Gastrocnemius medialis (tissue), 4 donors: ENCODE measurements at places on chromosomes 16 and 17. TPM values are rescaled to one million over a fixed set of nuclear protein-coding genes. Genes with fewer than 3 reads are reported as not detected.

DNA sequence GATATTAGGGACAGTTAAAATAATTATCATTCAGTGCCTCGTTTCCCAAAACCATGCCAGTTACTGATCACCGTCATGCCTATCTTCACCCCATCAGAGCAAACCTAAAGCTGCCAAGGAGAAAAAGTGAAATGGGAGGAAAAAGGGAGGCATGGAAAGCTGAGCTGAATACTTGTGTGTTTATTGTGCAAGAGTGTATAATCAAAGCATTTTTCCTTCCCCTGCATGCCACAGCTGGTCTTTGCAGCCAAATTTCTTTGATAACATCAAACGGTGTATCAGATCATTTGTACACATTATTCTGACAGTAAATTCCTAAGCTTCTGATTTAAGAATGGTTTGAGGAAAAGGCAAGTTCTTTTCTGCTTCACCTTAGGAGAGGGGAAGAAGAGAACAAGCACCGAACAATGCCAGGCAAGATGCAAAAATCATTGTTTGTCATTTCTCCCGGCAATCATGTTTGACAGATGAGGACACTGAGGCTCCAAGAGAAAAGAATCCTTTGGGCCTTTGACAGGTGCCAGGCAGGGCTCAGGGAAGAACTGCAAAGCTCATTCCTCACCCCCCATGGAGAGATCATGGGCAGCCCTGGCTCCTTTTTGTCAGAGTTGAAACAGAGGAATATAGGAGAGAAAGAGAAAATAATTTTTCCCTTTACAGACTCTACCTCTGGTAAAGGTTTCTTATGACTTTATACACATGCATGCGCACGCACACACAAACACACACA is 51.4 kb upstream of the ARHGAP44 start:
- no peak for DNase-seq
- no peak overlapping the region for H3K4me3 ChIP-seq
- H3K27ac ChIP-seq, result no peak overlapping the region
- no peaks in the 10 kb centered on the region for H3K27me3 ChIP-seq
- no peaks in the 10 kb centered on the region for H3K36me3 ChIP-seq

Gene CA7
- total RNA-seq, result not detected

DNA sequence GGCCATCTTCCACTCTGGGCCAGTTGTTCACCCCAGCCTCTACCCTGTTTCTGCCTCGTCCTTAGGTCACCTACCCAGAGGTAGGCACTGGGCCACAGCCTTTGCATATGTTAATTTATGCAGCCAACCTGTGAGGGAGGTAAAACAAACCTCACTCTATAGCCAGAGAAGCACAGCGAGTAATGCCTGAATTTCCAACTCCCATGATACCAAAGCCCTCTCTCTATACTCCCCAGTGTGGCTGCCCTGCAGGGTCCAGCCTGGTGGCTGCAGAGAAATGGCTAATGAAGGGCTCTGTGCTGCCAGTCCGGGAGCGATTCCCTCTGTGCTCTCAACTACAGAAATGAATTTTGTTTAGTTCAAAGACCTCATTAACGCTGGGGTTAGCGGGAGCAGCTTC is 397.0 kb upstream of the CCL2 start:
- H3K4me3 ChIP-seq, result no peak overlapping the region
- DNase-seq, result no peak
- H3K36me3 ChIP-seq, result no peaks in the 10 kb centered on the region
- no peak overlapping the region for H3K27ac ChIP-seq

DNA sequence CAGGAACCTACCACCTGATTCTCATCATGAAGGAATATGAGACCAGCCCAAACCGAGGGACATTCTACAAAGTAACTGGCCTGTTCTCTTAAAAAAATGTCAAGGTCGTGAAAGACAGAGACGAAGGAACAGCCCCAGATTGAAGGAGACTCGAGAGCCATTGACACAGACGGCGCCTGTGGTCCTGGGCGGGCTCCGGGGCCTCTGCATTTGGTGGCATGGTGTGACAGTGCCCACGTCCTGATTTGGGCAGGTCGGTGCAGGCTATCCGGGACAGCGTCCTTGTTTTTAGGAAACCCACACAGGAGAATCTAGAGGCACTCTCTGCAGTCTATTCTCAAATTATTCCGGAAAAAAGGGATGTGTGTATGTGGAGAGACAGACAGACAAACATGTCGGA is 64.1 kb downstream of the ADCY9 start:
- no peak for DNase-seq
- no peaks in the 10 kb centered on the region for H3K27me3 ChIP-seq
- no peaks in the 10 kb centered on the region for H3K36me3 ChIP-seq

Gene CCDC200
- total RNA-seq, result not detected

- no peaks in the 10 kb centered on the region for H3K27me3 ChIP-seq
- H3K27ac ChIP-seq, result no peak overlapping the region
- no peaks in the 10 kb centered on the region for H3K36me3 ChIP-seq
- DNase-seq, result no peak
- H3K4me3 ChIP-seq, result no peak overlapping the region
These were observed 18.1 kb upstream of the C16orf87 start for GRCh38 chr16:46848768-46849764.
